ENCODE measurements at places on chromosomes 5 and 9.

GRCh38 chr9:89605465-89606048, 745 bp downstream of the GADD45G start:
- peak; percentile 77 for DNase-seq

GRCh38 chr9:113152699-113153098, 1.9 kb downstream of the SLC31A2 start:
- DNase-seq, result no peak

- DNase-seq, result no peak
These were observed 227.3 kb upstream of the GLRA1 start for GRCh38 chr5:152151940-152152339.

DNA sequence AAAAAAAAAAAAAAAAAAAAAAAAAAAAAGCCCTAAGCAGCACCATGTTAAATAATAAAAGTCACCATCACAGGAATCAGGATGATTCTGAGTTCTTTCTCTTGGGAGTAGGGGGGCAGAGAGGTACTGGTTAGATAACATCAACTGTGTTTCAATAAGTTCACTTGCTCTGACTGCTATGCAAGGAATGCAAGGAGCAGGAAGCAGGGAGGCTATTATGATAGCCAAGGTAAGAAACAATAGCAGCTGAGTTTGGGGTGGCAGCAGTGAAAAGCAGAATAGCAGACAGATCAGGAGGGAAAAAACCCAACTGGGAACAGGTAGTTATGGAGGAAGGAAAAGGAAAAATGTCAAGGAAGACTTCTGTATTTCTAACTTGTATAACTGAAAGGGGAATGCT, 8.2 kb downstream of the CEP120 start:
- DNase-seq, result no peak

- no peak for DNase-seq
These were observed 20.7 kb downstream of the NLN start for GRCh38 chr5:65742565-65743231.

DNA sequence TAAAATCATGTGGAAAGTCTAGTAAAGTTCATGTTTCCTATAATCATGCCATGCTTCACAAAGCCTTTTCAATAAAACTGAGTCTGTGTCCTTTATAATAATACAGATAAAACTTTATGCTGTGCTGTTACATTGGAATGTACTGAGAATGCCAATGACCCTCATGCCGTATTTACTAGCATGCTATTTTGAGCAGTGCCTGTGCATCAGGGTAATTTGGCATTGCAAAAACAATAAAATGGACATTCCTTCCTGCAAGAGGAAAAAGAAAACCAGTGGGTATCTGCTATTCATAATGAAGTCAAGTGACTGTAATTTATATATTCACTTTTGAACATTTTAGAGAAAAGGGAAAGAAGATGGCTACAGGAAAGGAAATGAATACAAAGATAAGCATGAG, 159.0 kb downstream of the PBX3 start:
- no peak for DNase-seq

- DNase-seq, result no peak
These were observed 162.8 kb downstream of the TLE1 start for GRCh38 chr9:81526587-81526986.

GRCh38 chr9:26813247-26813646, 79.4 kb downstream of the CAAP1 start:
- DNase-seq, result no peak

DNA sequence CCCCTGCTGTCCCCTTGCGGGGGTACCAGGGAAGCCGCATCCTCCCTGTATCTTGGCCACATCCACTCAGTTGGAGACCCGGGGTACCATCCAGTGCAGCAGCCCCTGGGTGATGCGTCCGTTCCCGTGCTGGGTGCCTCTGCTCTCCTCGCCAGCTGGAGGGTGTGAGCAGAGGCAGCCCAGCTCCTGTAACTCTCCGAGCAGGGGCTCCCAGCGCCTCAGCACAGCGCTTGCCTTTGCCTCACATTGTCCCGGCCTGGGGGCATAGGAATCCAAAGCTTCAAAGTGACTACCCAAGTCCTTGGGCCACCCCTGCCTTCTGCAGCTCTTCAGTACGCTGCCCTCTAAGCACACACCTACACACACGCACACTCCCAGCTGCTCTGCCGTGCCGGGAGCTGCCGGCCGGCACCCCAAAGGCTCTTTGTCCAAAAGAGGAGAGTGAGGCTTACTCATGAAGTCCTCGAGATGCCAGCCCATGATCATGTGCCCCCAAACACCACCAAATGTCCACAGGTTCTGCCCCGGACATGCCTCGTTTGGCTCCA, 733 bp downstream of the ANGPTL2 start:
- DNase-seq, result peak; percentile 62

DNA sequence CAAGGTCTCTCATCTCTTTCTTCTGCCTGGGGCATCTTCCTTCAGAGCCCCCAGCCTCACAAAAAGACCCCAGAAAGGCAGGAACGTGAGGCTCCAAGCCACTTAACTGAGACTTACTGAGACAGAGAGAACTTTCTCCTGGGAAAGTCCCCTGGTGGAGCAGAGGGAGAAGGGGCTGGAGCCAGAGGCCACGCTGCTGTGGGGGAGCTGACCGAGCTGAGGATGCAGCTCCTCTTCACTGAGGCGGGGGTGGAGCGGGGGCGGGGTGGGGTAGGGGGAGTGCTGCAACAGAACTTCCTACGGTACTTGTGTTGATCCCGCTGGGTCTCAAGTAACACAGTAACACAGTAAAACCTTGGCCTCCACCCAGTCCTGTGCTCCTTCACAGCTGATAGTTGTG, 204.0 kb downstream of the FSTL4 start:
- no peak for DNase-seq

DNA sequence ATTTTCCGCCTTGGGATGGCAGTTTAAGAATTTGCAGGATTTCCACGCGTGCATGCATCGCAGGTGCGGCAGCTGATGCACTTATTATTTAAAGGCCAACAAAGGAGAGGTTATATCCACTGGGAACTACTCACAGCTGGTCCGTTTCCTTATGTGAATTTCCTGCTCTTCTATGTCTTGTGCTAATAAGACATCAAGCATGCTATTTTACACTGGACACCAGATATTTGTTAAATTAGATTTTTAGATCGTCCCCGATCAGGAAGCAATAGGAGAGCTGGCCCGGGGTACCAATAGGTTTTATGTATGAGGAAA, 476 bp upstream of the DTWD2 start:
- no peak for DNase-seq

- no peak for DNase-seq
These were observed 47.8 kb upstream of the IER5L start for GRCh38 chr9:129225815-129226214.

- no peak for DNase-seq
These were observed 78.5 kb downstream of the SEC61B start for GRCh38 chr9:99300603-99301002.

DNA sequence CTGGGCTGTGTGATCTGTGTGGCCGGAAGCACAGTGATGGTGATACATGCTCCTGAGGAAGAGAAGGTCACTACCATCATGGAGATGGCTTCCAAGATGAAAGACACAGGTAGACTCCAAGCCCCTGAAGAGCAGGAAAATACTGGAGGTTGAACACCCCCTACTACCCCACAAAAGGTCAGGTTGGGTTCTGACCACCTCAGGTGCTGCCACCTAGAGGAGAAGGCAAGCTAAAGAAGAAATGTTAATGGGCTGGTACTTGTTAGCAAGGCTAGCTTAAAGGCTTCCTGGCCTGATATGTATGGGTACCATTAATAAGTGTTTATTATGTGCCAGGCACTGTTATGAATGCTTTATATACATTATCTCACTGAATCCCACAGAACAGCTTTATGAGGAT, 11.7 kb downstream of the NIPAL4 start:
- DNase-seq, result no peak

DNA sequence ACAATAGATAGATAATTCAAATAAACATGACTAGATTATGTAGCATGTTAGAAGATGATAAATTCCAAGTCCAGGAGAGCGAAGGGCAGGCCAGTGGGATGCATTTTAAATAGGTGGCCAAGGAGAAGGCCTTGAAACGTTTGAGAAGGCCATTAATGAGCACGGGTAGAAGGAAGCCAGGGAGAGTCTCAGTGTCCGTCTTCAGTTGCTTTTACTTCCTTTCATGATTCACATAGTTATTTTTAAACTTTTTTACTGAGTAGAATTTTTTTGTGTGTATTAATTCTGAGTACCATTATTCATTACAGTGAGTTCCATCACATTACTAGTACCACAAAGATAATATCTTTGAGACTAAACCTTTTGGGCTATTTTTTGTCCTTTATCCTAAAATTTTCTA, 259.2 kb downstream of the ARRDC3 start:
- no peak for DNase-seq

- DNase-seq, result no peak
These were observed 13.2 kb upstream of the TLX3 start for GRCh38 chr5:171295801-171296200.

GRCh38 chr5:95487880-95488279, 66.9 kb downstream of the SKIC3 start:
- no peak for DNase-seq

DNA sequence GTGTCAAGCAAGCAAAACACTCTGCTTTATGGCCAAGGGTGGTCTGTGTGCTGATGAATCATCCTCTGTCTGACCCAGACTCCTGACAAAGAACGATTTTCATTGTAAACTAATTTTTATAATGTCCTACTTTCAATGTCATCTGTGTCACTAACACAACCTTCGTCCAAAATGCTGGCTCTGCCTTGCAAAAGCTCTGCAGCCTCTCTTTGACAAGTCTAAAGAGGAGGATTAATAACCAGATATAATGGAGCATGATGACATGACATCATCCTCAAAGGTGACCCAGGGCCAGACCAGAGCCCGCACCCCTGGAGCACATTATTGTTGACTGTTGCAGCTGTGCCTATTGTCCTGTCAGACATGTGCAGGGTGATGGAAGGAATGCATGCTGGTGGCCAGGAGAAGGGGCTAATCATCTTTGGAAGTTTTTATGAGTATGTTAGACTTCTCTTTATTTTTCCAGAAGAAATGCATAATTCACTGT, 589.4 kb downstream of the NR2F1-AS1 start:
- DNase-seq, result no peak

DNA sequence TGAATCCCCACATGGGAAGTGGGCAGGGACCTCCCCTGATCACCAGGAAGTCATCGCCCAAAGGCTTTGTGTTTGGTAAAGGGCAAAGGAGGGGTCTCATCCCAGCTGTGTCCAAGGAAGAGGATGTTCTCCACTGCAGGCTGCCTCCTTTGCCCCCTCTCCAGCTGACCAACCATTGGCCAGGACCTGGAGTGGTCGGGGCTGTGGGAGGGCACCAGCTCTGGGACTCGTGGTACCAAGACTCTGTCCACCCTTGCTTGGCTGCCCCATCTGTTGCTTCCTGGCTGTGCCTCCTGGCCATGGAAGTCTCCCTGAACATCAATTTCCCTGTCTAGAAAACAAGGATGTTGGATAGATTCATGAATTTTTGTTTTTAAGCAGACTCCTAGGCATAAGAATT, 34.1 kb downstream of the COL15A1 start:
- DNase-seq, result no peak

GRCh38 chr5:116289276-116289675, 204.5 kb downstream of the COMMD10 start:
- DNase-seq, result no peak

GRCh38 chr5:53924392-53924791, 364.0 kb downstream of the NDUFS4 start:
- no peak for DNase-seq

DNA sequence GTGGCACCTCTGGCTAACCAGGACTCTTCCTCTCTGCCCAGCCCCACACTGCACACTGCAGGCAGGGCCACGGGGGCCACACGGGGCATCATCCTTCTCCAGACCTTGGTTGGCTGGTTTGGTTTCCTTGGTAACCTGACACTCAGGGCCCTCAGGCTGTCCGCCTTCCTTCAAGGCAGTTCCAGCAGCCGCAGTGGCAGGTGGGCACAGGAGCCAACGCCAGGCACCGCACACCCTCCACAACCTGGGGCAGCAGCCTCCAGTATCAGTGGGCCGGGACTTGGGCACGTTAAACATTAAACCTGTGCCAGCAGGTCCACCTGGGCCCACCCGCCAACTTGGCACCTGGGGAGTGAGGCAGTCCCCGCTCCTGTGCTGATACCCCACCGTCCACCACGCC, 1.9 kb downstream of the NPDC1 start:
- no peak for DNase-seq

- DNase-seq, result no peak
These were observed 4.5 kb upstream of the HMCN2 start for GRCh38 chr9:130260816-130261765.

- DNase-seq, result no peak
These were observed 154.6 kb downstream of the GDNF start for GRCh38 chr5:37685211-37685610.

GRCh38 chr5:9233712-9234111, 312.2 kb downstream of the SEMA5A start:
- no peak for DNase-seq

DNA sequence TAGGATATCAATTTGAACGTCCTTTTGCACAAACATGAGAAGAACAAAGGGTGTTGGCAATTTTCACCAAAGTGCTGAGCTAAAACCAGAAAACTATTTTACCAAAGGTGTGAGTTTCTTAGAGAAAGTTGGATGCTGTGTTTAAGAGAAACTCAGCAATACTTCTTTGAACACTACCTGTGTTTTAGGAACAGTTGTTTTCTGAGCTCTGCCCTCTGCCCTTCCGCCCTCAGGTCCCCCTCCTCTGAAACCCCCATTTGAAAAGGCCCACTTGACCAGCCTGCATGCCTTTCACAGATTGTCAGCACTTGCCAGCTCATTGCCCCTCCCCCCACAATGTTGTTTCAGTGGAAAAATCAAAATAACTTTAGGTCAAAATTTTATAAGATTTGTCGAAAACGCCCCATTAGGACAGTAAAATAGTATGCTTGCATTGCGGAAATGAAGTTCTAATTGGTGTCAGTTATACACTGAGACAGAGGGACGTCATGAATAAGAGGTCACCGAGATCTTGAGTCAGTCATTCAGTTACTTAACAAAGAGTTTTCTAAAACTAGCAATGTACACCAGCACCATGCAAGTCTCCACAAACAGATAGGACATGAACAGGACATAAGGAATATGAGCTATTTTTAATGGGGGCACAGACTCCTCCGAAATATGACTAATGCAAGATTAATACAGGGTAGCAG, 61.9 kb upstream of the IL7R start:
- DNase-seq, result no peak

- no peak for DNase-seq
These were observed 177.9 kb downstream of the MACROH2A1 start for GRCh38 chr5:135221187-135221473.

GRCh38 chr5:57513785-57514184, 31.2 kb upstream of the ACTBL2 start:
- no peak for DNase-seq

- no peak for DNase-seq
These were observed 22.0 kb downstream of the HINT1 start for GRCh38 chr5:131142970-131143617.
